Aorta (tissue), 5 donors: ENCODE measurements at places on chromosomes 11 and 22. TPM values are rescaled to one million over a fixed set of nuclear protein-coding genes. Genes with fewer than 3 reads are reported as not detected.

DNA sequence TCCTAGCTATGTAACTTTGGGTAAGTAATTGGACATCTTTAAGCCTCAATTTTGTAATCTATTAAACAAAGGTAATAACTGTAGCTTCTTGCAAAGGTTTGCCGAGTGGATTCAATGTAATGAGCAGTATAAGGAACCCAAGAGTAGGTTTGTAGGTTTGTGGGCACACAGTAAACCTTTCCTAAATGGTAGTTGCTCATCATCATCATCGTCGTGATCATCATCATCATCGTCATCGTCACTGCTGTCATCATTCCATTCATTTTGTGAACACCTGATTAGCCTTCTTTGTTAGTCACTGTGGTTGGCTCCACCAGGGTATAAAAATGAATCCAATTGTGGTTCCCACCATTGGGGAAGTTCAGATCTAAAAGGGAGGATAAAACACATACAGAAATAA is 223.1 kb upstream of the KIRREL3 start:
- no peak for DNase-seq

GRCh38 chr11:126647735-126648134 is 292.2 kb downstream of the ST3GAL4 start:
- DNase-seq = no peak

DNA sequence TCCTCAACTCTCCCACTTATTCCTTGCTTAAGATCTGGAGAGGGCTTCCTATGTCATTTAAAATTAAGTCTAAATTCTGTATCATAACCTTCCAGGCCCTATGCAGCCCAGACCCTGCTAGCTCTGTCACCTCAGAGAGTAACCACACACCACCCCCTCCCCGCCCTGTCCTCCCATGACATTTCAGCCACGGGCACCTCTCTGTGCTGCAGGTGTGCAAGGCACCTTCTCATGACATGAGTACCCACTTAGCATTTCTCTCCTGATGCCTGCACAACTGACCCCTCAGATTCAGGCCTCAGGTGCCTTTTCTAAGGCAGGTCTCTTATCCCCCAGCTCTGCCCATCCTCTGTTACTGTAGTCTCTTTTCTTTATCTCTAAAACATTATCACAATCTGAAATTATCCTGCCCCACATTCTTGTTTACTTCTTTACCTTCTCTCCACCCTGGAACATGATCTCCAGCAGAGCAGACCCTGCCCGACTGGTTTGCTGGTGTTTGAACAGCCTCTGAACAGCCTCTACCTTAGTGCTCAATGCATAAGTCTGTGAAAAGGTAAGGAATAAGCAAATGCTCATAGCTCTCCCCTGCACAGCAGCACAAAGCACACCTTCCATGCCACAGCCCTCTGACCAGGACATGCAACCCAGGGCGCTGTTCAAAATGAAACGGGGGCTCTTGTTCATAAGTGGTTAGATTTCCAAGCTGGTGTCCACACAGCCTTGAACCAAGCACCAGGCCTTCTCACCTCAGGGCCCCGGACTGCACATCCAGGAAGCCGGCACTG is 196.1 kb upstream of the B3GAT1 start:
- DNase-seq = no peak

- DNase-seq = no peak
Observed at GRCh38 chr11:15710580-15711275, 596.0 kb downstream of the INSC start.

- no peak for DNase-seq
Observed at GRCh38 chr11:93510196-93510873, 32.9 kb downstream of the SMCO4 start.

- DNase-seq = no peak
Observed at GRCh38 chr22:27639248-27640086, 162.1 kb downstream of the MN1 start.

DNA sequence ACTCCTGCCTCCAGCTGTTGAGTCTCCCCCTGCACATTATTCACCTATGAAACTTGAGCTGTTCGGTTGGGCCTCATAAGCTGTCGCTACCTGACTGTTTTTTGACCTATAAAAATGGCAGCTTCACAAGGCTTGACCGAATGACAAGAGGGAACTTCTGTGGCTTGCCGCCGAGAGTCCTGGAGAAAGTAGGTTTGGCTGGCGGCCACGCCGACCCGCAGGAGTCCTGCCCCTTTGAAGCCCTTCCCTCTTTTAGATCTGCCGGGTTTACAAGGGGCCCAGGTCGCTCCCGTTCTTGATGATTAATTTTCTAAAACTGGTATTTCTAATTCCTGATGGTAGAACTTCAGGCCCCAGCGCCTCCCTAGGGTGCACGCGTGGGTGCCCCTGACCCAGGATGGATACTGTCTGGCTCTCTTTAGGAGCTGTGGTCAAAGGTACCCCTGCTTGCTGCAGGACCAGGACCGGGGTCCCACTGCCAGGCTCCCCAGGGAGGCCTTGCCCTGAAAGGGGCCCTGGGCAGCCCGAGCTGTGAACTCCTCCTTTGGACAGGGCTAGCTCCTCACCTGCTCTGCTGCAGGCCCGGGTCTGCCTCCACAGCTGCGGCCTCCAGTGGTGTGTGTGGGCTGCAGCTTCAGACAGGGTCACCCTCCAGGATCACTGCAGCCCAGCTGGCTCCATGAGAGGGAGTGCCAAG is 171.8 kb downstream of the CTTN start:
- DNase-seq = peak; percentile 56

- DNase-seq = peak; percentile 23
Observed at GRCh38 chr22:49308300-49308699, 519.4 kb downstream of the BRD1 start.

GRCh38 chr11:111378861-111379601 is at the start of gene POU2AF1:
Gene POU2AF1, minus strand, starts transcription at chr11:111379275. Its CDS starts 98 bp downstream, at chr11:111379177.
- no peak for DNase-seq

- DNase-seq = peak; percentile 75
Observed at GRCh38 chr22:43000441-43001175, 14.3 kb downstream of the PACSIN2 start.

DNA sequence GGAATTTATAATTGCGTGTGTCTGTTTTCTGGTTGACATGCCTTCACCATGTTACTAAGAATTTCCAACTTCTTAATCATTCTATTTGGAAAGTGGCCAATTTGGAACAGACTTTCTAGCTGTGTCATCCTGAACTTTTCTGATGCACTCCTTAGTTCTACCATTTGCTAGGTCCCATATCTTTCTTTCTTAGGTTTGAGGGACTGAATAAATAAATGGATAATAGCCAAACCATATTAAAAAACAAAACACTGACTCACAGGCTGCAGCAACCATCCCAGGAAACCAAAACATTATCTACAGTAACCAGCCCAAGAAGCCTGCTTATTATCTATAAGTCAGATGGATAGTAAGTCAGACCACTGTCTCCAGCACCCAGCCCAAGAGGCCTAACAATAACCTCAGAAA is 57.5 kb upstream of the PLET1 start:
- DNase-seq = no peak

DNA sequence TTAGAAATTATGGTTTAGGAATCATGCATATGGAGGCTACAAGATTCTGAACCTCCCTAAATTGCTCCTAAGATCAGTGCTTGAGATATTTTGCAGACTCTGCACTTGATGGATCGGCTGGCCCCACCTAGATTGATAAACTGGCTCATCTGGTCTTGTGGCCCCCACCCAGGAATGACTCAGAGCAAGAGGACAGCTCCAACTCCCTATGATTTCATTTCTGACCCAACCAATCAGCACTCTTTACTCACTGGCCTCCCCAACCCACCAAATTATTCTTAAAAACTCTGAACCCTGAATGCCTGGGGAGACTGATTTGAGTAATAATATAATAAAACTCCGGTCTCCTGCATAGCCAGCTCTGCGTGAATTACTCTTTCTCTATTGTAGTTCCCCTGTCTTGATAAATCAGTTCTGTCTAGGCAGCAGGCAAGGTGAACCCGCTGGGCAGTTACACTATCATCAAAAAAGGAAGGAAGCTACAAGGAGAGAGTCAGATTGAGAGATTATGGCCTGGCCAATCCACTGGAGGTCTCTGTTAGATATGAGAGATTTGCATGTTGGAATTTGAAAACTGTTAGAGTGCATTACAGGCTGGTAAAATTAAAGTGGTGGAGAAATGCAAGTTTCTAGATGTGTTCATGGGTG is 245.8 kb downstream of the CSNK2A3 start:
- no peak for DNase-seq

DNA sequence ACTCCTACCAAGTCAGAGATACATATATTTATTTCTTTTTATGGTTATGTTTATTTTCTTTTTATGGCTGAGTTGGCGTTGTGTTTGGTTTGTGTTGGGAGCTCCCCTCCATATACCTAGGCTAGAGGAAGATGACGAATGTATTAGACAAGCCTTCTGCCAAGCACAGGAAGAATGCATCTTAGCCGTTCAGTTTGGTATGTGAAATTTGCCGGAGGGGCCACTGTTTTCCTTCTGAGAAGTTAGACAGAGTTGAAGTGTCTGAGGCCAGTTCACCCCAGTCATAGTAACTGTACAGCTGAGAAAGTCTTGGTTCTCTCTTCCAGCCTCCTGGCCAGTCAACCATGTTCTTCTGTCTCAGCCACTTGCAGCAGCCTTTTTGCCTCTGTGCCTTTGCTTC is 29.8 kb downstream of the TEAD1 start:
- no peak for DNase-seq

DNA sequence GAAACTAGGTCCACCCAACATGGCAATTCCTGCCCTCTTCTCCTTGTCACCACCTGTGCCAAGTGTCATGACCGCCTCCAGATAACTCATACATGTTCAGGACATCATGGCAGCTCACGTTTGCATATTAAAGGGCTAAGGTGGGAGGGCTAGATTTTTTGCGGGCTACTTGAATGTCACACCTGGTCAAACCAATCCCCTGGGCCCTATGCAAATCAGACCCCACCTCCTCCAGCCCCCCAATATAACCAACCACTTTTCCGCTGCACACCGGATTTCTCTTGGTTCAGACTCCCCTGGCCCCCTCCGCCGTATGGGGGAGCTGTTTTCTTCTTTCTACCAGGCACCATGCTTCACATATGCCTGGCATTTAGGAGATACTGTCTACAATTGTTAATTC is 12.6 kb downstream of the UPB1 start:
- no peak for DNase-seq

GRCh38 chr11:61771985-61772455 is 19.6 kb downstream of the MYRF start:
- no peak for DNase-seq

DNA sequence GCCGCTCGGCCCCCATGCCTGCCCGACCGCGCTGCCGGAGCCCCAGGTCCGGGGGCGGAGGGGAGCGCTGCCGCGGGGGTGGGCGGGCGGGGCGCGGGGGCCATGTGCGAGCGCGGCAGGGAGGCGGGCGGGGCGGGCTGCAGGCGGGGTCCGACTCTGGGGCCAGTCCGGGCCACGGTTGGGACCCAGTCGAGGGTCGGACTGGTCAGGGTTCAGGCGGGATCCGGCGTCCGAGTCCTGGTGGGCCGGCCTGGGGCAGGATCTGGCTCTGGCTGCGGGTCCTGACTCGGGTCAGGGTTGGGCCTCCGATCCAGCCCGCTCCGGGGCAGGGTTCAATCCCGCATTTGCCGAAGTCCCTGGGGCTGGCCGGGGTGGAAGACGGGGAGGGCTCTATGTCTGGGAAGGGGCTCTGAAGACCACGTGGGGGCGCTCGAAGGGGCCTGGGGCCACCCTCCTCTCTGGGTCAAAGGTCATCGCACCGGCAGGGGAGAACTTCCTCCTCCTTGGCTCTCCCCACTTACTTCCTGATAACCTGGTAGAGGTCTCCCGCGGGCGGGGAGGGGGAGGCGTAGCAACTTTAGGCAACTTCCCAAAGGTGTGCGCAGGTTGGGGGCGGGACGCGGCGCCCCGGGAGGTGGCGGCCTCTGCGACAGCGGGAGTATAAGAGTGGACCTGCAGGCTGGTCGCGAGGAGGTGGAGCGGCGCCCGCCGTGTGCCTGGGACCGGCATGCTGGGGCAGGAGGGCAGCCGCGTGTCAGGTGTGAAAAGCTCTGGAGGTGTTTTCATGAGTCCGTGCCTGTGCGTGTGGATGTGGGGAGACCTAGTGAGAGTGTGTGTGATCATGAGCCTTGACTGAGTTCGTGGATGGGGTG is 603 bp downstream of the ESRRA start:
- DNase-seq = peak; percentile 89

- no peak for DNase-seq
Observed at GRCh38 chr11:14059491-14059890, 97.0 kb downstream of the SPON1 start.

GRCh38 chr11:87719326-87720073 is 455.7 kb downstream of the RAB38 start:
- DNase-seq = no peak

GRCh38 chr11:33713151-33713855 is 12.7 kb upstream of the C11orf91 start:
- DNase-seq = no peak

- no peak for DNase-seq
Observed at GRCh38 chr11:13343931-13344717, 66.5 kb downstream of the BMAL1 start.

DNA sequence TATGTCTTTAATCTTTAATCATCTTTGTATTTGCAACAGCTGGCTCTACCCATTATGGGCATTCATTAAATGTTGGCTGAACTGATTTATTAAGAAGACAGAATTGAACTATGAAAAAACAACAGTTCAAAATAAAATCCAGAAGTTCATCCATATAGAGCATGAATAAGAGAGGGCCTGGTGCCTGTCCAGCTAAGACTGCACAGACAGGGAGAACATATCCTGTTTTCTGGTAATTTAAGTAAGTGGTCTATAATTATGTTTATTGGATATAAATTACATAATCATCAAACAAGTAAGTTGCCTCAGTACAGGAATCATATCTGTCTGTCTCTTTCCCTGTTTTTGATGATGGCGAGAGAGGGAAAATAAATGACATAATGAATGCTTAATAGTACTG is 137.2 kb downstream of the RBFOX2 start:
- no peak for DNase-seq

- no peak for DNase-seq
Observed at GRCh38 chr22:20228055-20228938, 39.8 kb downstream of the RTN4R start.

DNA sequence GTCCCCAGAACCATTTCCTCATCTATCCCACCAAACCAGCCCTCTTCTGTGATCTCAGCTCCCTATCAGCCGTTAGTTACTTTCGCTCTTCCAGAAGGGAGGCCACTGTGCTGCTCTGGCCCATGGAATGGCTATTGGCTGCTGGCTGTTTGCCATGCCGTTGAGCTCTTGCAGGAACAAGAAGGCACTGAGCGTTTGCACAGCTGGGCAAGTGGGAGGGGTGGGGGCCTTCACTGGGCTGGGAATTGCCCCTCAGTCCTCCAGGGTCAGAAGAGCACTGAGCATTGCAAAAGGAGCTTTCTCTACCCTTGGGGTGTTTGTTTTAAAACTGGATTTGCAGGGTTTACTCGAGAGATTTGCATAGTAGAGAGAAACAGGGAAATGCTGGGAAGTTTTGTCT is 129.0 kb upstream of the PARVA start:
- peak; percentile 83 for DNase-seq

DNA sequence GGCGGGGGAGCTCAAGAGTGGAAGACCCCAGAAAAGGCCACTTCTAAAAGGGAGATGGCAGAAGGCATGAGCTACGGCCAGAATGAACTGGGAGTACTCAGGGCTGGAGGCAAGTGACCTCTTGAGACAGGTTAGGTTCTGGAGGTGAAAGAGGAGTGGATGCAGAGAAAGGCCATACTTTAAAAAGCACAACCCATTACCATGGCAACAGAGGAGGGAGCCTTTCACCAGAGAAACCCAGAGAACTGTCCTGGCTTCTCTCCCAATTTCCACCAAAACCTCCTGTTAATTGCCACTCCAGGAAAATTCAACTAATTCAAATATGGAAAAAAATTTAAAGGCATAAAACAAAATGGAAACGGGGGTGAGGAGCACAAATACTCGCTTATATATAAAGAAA is 15.8 kb downstream of the A4GALT start:
- no peak for DNase-seq

The UVRAG gene
- total RNA-seq = 47.0 TPM

The TRPM5 gene
- not detected for total RNA-seq

The FOLR2 gene
- 85.2 TPM for total RNA-seq

The HOATZ gene
- total RNA-seq = not detected

The TMEM151A gene
- not detected for total RNA-seq

The CHADL gene
- total RNA-seq = 2.7 TPM
